ENCODE measurements at places on chromosomes 1 and 21.
A peak's percentile ranks its signal among the peaks of the same experiment; 100 is the strongest.

DNA sequence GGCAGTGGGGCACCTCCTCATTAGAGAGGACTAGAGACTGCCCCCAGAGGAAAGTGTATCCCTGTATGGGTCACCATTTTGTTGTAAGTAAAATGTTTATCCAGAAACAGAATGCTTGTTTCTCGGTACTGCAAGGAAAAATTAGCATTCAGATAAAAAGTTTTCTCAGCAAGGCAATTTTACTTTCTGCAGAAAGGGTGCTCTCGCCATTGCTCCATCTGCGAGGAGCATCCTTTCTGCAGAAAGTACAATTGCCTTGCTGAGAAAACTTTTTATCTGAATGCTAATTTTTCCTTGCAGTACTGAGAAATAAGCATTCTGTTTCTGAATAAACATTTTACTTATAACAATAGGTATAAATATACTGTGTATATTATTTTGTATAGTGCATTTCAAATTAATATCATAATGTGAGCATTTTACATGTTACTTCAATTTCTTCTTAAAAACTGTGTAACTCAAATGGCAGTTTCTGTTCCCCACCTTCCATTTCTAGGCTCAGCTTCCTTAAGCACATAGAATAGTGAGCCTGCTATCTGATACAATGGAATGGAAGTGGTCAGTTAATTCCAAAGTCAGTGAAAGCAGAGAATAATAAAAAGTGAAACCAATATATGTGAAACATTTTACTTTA is 76.5 kb upstream of the DESI2 start:
- peak; percentile 12 for DNase-seq

- DNase-seq = peak; percentile 78
Observed at GRCh38 chr1:23810818-23811540, 10.4 kb upstream of the GALE start.

DNA sequence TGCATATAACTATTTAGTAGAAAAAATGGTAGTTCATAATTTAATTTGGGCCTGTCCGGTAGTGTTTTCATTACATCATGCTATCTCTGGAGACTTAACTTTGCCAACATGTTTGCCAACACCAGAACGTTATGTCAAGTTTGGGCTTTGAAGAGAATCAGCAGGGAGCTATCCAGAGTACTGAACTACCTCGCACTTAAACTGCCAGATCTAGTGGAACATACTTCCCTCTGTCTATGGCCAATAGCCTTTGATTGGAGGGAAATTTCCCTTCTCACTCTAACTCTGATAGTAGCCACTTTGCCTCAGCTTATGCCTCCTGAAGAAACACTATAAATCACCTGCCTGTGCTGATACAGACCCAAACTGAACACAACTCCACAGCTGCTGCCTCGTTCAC is 10.0 kb downstream of the LRRC53 start:
- DNase-seq = peak; percentile 74

DNA sequence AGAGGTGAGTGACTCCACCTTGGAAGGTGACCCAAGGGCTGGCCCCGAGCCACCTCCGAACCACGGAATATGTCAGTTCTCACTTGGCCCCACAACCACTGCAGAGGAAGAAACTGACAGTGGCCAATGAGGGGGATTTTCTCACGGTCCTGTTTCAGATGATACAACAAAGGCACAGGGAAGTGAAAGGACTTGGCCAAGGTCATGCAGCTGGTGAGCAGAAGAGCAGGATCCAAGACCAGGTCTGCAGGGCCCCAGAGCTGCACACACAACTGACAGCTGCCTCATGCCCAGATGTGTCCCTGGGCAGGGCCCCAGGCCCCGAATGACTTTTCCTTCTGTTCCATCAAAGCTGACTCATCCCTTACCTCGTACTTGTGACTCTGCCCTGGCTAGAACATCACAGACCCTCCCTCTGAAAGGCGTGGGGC is 25.8 kb upstream of the EVA1B start:
- DNase-seq = no peak
